ENCODE measurements at places on chromosomes 11 and 22.

GRCh38 chr22:40220316-40221054 is 42.8 kb downstream of the TNRC6B start:
- no peak for DNase-seq

GRCh38 chr11:88405853-88406252 is 68.3 kb upstream of the CTSC start:
- no peak for DNase-seq

- peak; percentile 100 for DNase-seq
Observed at GRCh38 chr11:19374151-19374569, 133.4 kb upstream of the E2F8 start.

GRCh38 chr11:119284344-119285157 is 32.4 kb downstream of the MCAM start:
- DNase-seq = peak; percentile 51

- no peak for DNase-seq
Observed at GRCh38 chr11:75779960-75780359, 11.4 kb downstream of the DGAT2 start.

Data from fibroblast of mammary gland (primary cell).